Stimulated activated CD4-positive, alpha-beta T cell treated with anti-CD3 and anti-CD28 coated beads, Interleukin-2, amount 100 ng/mL, for 48 hours (primary cell): ENCODE measurements at places on chromosomes 4 and X.

GRCh38 chr4:156977435-156978160, 6.0 kb upstream of the PDGFC start:
- DNase-seq = no peak

DNA sequence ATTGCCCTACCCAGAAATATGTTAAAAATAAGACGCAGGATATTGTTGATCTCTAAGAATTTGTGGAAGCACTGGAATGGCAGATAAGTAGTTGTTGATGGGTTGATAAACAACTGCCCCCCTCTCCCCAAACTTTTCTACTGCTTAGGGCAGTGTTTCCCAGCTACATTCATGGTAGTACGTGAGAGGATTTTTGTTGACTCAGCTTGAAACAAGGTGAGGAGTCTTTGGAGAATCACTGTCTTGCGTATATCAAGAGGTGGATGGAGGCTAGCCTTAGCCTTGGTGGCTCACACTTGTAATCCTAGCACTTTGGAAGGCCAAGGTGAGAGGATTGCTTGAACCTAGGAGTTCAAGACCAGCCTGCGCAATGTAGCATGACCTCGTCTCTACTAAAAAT, 5.7 kb downstream of the ENOPH1 start:
- no peak for DNase-seq

- DNase-seq = no peak
Observed at GRCh38 chr4:1599026-1599481, 85.1 kb downstream of the FAM53A start.

DNA sequence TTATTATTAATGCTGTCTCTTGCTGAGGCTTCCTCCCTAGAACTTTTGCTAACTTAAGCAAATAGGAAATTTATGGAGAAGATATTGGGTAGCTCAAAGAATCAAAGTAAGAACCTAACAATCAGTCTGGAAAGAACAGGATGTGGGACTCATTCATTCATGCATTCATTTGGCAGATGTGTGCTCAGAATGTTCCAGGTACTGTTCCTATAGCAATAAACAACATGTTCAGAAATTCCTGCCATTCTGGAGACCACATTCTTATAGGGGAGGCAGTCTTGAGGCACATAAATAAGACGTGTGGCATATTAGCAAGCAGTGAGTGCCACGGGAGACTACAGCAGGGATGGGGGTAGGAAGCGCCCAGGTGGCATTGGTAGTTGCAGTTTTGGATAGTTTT, 5.0 kb downstream of the GRK4 start:
- DNase-seq = no peak

DNA sequence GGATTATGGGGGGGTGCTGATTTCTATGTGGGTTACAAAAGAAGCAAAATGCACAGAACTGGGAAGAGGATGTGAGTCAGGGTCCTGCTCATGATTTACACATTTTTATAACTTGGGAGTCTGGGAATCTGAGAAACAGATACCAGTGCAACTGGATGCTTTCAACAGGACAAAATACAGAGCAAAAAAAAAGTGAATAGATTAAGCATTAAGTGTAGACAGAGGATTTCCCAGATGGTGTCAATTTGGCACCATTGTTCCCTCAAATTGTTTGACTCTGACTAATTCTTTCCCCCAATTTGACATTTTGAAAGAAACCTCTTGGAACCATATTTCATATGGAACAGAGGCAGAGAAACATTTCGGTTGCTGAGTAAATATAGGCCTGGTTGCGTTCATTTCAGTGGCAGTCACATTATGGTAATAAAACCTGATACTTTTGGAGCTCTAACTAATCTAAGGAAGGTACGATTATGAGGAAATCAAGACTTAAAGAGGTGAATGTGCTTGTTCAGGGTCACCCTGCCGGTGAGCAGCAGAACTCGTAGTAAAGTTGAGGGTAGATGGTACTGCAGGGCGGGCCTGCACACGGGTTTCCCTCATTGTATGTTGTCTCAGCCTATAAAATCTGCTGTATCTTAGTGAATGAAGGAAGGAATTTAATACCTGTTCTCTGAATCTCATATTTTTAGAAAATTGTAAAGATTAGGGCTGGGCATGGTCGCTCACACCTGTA, 18.7 kb upstream of the CDKL5 start:
- no peak for DNase-seq

DNA sequence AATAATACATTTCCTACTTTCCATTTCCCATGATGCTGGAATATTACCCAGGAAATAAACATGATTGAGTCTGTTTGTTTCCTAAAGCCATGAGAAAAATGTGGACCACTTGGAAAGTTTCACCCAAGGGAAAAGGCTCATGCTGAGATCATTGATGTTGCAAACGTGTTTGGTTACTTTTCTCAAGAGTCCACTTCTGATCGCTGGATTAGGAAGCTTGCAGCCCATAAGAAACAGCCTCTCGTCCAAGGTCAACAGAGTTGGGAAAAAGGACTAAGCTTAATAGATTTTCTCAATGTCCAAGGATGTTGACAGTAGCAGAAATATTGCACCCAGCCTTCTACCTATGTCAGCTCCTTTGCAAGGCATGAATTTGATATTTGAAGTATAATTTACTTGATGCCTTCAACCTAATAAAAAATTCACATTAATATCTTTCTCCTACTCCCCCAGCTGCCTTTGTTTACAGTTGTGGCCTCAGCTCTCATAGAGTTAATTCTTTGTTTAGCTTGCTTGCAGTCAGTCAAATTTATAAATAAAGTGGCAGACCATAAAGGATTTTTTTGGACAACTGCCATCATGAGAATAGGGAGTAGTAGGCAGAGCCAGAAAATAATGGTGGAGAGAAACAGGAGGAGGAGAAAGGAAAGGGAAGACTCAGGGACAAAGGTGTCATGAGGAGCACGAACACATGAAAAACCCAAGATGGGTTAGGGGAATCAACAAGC, 65.6 kb upstream of the BLTP1 start:
- no peak for DNase-seq

DNA sequence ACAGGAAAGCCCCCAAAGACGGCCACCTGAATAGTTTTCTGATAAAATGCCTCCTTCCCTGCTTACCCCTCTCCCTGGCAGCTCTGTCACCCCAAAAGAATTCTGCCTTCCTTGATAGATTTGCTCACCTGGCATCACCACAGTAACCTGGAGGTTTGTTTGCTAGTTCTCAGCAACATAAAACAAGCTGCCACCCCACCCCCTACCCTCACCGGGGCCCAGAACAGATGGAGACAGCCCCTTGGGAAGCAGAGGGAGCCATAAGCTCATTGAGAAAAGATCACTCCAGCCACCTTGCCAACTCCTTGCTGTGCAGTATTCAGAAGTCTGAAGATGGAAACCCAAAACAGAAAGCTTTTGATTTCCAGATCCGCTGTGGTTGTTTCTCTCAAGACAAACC, 108.6 kb downstream of the DHX15 start:
- no peak for DNase-seq

- DNase-seq = no peak
Observed at GRCh38 chr4:165294907-165295306, 32.6 kb upstream of the MSMO1 start.
